Caudate nucleus (tissue), 63 donors: ENCODE measurements at places on chromosomes 4 and X.

DNA sequence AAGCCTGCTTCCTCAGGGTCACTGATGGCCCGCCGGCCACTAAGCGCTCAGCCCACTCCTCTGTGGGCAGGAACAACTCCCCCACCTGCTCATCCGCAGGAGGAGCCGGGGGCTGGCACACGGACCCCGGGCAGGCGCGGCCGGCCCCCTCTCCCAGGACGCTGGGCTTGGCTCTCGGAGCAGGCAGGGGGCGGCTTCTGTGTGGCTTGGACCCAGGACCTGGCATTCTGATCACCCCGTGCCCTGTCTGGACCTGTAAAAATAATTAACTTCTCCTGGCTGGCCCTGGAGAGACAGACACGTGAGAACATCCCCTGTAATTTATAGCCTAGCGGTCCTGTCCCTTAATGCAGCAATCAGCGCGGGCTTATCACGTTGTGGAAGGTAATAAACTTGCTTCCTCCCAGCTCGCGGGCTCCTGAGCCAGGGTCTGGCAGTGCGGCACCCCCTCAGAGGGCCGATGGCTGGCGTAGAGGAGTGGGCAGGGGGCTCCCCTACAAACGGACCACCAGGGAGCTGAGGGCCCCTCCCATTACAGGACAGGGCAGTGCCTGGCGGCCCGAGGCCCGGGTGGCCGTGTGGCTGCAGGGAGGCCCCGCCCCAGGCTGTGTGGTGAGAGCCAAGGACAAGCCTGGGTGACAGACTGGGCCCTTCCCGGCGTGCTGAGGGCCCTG, 84.5 kb upstream of the NKX1-1 start:
- no peak for DNase-seq

- DNase-seq = no peak
Measured at GRCh38 chr4:131052646-131053045, 1956.7 kb downstream of the C4orf33 start.

DNA sequence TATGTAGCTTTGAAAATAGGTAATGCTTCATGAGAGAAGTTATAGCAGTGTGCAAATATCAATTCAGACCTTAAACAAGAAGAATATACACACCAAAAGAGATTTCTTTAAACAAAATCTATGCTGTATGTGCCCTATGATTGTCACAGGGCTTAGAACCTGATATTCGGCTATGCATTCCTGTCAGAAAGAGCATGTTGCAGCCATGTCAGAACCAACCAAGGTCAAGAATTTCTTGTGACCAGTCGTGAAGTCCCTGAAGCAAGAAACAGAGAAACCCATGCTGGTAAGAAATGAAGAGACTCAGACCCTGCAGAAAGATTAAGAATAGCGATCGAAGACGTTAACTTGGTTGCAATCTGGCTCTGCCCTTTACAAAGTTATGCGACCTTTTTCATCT, 210.3 kb upstream of the SPIN4 start:
- no peak for DNase-seq

DNA sequence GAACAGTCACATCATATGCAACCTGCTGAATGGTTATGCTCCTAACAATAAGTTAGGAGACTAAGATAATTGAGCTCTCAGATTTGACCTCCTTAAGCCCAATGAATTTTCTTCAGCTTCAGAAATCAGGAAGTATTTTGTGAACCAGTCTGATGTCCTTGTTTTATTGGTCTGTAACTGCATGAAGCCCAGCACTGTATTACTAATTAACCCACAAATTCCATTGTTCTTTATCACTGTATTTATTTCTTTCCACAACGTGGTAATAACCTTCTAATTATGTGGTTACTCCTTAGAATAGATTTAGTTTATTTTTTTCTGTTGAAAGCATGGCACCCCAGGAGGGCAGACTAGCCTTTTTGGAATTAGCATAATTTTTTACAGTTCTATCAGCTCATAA, 3.9 kb upstream of the MFAP3L start:
- no peak for DNase-seq

GRCh38 chr4:1026115-1026514, 14.7 kb downstream of the FGFRL1 start:
- no peak for DNase-seq

DNA sequence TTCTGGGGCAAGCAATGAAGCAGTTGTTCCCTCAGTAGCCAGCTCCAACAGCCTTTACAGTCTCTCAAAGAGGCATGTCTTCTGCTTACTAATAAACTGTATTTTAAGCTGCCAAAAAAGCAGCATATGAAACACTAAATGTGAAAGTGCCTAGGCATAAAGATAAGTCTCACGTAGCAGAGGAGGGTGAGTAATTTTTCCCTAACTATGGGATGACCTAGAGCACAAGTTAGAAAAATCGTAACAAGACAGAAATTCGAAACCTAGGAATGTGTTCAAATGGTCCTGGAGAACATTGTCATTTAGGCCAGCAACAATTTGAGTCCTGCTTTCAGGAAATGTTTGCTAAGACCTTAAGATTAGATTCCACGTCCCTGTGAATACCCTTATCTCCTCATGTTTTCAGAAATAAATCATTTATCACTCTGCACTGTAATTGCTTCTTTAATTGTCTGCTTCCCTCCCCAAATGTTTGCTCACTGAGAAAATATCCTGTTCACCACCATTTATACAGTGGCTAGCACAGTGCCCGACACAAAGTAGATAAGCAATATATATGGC, 222.2 kb downstream of the KCNIP4 start:
- DNase-seq = no peak

DNA sequence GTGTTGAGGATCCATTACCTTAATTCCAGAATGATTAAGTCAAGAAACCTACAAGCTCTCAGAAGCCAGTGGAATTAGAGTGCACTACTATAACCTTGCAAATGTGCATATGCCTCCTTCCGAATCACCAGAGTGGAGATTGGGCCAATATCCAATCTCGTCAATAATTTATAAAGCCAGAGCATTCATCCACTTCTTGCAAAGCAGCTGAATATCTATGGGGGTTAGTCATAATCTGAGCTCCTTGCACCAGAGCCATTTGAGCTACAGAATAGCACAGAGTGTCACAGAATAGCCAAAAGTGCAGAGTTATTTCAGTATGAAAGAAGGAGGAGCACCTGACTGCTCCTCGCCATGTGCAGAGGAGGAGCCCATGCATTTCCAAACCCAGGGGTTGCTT, 69.2 kb upstream of the MTM1 start:
- DNase-seq = no peak

- no peak for DNase-seq
Measured at GRCh38 chr4:53781629-53782457, 190.6 kb upstream of the LNX1 start.

GRCh38 chrX:7996414-7996813, 69.2 kb upstream of the PNPLA4 start:
- no peak for DNase-seq

GRCh38 chrX:617891-618290, 12.7 kb upstream of the SHOX start:
- DNase-seq = no peak

- DNase-seq = no peak
Measured at GRCh38 chr4:125624951-125625350, 310.2 kb downstream of the FAT4 start.

DNA sequence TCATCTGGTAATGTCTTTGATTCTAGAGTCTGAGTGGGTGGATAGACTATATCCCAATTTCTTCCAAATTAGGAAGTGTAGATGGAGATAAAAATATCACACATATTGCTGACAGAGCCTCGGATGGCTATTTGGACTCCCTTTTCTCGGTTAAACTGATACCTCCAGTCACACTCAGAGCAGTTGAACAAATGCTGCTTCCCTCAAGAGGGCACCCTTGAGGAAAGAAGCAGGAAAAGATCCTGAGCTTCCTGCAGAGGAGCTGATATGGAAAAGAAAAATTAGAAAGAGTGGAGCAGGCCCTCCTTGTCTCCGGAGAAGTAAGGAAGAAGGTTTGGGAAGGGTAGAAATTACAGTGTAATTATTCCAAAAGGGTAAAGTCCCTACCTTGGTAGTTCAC, 96.2 kb upstream of the CCSER1 start:
- DNase-seq = no peak

DNA sequence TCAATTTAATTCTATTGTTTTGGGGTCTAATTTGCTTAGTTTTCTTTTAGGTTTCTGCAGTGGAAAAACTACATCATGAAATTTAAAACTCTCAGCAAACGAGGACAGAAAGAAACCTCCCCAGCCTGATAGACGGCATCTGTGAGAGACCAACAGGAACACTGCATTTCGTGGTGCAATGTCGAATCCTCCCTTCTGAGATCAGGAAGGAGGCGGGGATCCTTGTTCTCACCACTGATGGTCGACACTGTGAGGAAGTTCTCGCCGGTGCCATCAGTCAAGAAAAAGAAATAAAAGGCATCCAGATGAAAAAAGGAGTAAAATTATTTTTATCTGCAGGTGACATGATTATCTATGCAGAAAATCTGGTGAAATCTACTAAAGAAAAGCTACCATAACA, 16.5 kb downstream of the GAK start:
- DNase-seq = no peak

- DNase-seq = no peak
Measured at GRCh38 chr4:54525602-54526001, 132.2 kb upstream of the KIT start.

GRCh38 chr4:54548098-54548620, 109.6 kb upstream of the KIT start:
- DNase-seq = no peak

GRCh38 chrX:23694606-23695005, 27.3 kb downstream of the PRDX4 start:
- peak; percentile 1 for DNase-seq

- DNase-seq = no peak
Measured at GRCh38 chr4:127809173-127809800, 27.2 kb downstream of the HSPA4L start.

DNA sequence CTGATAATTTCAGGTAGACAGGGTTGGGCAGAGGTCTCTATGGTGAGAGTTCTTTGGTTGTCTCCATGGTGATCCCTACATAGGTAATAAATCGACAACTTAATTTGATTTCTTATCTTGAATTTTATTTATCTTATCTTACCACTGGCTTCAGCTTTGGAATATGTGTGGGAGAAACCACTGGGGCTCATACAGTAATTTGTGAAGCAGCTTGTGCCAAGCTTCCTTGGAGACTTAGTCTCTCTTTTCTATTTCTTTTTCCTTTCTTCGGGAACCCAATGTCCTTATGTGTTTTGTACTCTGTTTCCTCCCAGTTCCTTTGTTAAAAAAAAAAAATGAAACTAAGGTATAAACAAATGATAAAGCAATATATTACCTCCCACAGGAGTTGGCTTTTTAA, 242.4 kb upstream of the CNKSR2 start:
- no peak for DNase-seq

- DNase-seq = no peak
Measured at GRCh38 chrX:12824944-12825343, 33.7 kb downstream of the PRPS2 start.
